ENCODE measurements at places on chromosomes 3 and 15.

DNA sequence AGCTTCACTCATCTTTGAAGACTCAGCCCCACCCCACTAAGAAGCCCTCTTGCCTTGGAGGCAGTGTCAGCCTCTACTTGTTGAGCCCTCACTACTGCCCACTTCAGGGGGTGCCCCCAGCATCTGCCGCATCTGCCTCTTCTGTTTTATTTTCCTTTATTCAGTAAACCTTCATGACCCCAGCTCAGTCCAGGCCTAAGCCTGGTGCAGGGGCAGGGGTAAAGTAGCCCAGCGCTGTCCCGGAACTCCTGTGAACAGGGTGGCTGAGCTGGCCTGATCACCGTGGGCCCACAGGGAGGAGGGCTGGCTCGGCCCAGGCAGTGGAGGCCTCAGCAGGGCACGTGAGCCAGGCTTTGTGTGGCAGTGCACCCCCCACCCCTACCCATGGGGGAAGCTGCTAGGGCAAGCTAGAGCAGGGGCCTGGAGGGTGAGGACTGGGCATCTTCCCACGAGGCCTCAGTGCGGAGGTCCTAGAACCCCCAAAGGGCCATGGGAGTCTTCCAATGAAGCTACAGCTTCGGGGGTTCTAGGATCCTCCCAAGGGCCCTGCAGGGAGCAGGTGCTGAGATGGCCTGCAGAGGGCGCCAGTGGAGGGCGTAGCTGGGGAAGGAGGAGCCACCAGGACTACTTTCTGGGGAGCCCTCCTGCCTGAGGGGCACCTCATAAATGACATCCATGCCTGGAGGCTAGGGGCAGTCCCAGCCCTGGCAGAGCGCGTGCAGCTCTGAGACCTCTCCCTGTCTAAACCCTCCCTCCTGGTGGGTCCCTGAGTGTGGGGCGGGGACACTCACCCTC lies 36.0 kb downstream of the TSPAN3 start:
- no peak for DNase-seq

DNA sequence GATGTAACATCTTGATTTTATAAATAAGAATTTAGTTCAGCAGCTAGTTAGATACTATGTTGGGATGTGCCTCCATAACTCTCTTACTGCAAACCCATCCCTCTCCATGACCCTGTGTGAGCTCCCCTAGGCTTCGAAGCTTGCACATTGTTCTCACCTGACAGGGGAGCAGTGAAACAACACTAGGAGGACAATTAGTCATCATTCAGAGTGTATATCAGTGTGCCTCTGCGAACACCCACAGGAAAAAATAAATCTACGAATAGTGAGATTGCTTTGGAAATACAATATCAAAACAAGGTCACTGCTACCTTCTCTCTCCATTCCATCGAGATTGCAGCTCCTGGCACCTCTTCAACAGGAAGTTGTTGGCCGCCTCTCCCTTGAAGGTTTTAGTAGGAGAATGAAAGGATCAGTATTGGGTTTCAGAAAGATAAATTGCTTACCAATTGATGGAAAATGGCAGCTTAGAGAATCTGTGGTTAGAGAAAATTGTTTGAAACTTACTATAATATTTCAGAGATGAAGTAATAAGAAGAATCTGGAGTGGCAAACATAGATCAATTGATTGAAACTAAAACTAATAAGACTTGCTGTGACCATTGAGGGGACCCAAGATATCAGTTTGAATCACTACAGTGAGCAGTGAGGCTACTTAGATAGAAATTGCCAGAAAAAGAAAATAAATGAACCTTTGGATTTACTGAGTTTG lies 103.2 kb downstream of the CHL1 start:
- no peak for DNase-seq

GRCh38 chr3:50430950-50431435 lies 71.7 kb upstream of the TMEM115 start:
- no peak for DNase-seq

DNA sequence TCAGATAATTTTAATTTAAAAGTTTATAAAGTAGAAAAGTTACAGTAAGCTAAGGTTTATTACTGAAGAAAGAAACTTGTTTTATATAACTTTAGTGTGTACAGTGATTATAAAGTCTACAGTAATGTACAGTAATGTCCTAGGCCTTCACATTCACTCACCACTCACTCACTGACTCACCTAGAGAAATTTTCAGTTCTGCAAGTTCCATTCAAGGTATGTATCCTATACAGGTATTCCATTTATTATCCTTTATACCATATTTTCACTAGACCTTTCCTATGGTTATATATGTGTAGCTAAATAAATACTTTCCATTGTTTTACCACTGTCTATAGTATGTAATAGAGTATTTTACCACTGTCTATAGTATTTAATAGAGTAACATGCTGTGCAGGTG lies 33.2 kb upstream of the MME start:
- no peak for DNase-seq

- DNase-seq = peak; percentile 56
These were observed 11.5 kb downstream of the CSK start for GRCh38 chr15:74793135-74794028.

DNA sequence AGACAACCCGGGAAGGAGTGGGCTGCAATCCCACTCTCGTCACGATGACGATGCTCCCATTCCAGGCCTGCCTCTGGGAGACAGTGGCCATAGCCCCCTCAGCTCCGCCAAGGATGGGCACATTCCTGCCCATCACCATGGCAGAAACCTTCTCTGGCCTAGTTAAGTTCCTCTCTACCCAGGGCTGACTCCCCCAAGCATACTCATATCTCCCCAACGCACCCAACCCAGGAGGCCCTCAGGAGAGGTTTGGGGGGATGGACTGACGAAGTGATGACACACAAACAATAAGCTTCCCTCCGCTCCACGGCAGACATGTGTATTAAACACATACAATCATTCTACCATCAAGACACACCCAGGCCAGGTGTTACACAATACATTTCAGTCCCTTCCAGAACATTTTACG lies 60.1 kb downstream of the VGLL4 start:
- DNase-seq = no peak

DNA sequence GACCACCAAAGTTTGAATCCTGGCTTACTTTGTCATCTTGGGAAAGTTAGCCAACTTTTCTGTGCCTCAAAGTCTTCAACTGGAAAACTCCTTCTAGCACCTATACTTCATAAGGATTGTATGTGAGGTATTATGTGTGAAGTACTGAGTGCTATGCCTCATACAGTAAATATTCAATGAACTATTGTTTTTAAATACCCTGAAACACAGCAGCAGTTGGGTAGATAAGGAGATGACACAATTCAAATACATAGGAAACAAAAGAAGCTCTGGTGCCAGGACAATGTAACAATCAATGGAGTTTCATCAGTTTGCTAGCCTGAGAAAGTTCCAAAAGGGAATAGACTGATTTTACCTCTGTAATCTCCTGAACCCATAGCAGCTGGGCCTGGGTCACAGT lies 43.3 kb downstream of the TUBGCP4 start:
- DNase-seq = no peak

DNA sequence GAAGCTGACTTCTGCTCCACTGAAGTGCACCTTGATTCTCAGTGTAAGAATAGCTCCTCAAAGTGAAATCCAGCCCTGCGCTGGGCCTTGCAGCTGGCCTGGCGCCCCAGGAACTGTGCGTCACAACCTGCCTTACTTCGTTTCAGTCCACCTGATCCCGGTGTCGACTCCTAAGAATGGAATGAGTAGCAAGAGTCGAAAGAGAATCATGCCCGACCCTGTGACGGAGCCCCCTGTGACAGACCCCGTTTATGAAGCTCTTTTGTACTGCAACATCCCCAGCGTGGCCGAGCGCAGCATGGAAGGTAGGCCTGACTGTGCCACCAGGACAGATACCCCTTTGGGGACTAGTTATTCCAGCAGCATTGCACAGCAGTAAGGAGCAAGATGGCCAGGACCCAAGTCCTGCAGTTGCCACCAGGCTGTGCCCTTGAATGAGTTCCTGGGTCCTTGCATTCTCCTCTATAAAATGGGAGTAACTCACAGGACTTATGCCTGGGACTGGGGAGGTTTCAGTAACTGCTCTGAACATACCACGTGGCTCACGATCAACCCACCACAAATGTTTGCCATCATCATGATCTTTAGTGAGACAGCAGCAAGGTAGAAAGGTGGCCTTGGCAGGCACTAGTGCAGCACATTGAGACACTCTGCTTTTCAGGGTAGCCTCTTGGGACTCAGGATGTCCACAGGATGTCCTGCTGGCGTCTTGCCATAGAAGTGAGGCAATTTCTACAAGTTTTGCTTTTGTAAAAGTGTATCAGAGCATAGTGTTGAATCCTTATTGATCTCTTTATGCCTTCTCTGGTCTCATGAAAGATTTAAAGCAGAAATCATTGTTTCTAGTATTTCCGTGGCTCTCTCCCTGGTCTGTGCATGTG lies 46.8 kb downstream of the PXYLP1 start:
- peak; percentile 23 for DNase-seq

GRCh38 chr15:64837502-64837901 lies 4.2 kb upstream of the PLEKHO2 start:
- no peak for DNase-seq

DNA sequence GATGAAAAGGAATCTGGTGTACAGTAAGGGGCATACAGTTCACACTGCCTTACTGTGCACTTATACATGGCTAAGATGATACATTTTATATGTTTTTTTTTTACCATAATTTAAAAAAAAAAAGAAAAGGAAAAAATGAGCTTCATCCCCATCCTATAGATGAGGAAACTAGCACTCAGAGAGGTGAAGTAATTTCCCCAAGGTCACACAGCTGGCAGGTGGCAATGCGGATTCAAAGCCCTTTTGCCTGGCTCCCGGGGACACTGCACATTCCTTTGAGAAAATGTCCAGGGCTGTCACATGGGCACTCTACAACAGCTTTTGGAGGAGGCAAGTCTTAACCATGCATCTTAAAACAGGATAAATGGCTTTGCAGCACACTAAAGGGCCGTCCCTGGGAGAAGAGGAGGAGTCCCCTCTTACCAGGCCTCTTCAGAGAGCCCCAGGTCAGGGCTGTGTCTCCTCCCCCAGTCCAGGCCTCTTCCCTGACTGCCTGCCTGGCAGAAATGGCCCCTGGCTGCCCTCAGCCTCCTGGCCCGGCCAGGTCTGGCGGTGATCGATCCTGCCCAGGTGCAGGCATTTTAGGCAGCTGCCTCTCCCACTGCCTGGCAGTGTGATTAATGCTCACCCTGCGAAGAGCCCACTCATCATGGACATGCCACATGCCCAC lies 95.1 kb upstream of the LINGO1 start:
- no peak for DNase-seq

- DNase-seq = no peak
These were observed 20.8 kb upstream of the SNTN start for GRCh38 chr3:63631670-63632069.

DNA sequence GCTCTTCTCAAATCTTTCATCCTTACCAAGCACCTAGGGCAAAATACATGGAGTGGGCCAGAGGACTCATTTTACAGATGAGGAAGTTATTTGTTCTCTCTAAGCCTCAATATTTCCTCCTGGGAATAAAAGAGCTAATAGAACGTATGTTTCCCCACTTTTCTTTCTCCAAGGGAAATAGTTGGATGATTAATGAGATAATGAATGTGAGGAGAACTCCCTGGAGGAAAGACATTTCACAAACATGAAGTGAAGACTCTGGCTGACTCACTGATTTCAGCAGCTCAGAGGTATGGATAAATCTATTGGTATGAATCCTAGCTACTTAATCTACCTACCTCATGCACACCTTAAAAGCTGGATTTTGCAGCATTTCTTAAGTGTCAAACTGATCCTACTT lies 98.4 kb downstream of the ECT2 start:
- peak; percentile 51 for DNase-seq

DNA sequence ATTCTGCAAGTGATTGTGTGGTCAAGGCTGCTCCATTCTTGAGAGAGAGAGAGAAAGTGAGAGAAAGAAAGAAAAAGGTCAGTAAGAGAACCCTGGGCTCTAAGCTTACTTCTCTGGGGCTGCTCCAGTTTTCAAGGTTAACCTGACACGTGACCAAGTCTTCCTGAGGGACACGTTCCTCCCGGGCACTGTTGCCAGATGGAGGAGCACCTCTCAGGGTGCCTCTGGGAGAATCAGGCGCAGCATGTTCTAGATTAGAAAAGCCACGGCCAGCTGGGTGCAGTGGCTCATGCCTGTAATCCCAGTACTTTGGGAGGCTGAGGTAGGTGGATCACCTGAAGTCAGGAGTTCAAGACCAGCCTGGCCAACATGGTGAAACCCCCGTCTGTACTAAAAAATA lies 60.8 kb downstream of the ITGA11 start:
- no peak for DNase-seq

- DNase-seq = peak; percentile 85
These were observed 37.9 kb upstream of the LRTM1 start for GRCh38 chr3:54965746-54966145.

DNA sequence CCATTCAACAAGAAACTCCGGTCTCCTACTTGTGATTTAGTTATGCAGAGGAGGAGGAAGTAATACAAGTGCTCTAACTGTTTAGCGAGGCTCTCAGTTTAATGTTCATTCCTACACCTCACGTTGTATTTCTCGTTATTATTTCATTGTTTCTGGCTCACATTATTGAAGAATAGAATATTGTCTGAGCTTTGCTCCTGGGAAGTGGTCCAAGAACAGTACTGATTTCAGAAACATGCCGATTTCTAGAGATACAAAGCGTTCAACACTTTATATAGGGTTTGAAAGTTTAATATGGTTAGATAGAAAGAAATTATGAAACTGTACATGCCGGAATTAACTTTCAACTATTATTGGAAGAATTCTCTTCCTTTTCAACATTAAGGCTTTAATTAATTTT lies 1145.5 kb downstream of the TBL1XR1 start:
- DNase-seq = no peak

- no peak for DNase-seq
These were observed 37.8 kb downstream of the KLF13 start for GRCh38 chr15:31364301-31365031.

- DNase-seq = no peak
These were observed 26.4 kb downstream of the MKRN2 start for GRCh38 chr3:12583280-12583679.

DNA sequence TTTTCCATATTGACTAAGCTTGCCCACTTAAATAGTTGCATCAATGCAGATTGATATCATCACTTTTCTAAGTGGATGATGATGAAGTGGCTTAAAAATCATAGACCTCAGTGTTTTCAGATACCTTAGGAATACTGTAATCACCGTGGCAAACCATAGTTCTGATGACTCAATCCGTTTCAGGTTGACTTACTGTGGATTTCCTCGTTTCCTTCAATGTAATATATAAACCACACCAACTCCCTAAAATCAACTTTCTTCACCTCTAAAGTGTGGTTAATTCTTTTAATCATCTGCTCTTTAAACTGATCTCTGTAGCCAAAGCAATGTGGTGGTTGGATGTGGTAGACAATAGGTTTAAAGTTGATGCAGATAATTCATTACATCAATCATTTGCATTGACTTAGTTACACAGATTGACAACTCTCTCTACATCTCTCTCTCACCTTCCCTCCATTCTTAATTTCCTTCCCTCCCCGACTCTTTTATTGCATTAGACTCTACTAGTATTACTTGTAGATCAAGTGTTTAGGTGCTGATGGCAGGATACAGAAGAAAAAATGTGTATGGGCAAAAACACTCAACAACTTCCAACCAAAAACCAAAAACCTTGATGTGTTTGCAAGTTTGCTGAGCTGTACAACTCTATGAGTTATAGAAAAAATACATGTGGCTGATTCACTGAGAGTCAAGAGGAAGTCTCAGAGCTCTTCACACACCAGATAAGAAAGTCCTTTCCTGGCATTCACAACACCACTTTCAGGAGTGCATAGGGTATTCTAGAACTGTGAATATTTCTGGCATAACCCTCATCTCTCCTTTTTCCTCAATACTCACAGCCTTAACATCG lies 243.5 kb downstream of the NFKBIZ start:
- DNase-seq = peak; percentile 29
